Activated CD8-positive, alpha-beta memory T cell treated with anti-CD3 and anti-CD28 coated beads for 1 hour (primary cell): ENCODE measurements at places on chromosomes 2 and 18.

GRCh38 chr2:181430406-181431118, 26.6 kb upstream of the ITGA4 start:
- DNase-seq = no peak

DNA sequence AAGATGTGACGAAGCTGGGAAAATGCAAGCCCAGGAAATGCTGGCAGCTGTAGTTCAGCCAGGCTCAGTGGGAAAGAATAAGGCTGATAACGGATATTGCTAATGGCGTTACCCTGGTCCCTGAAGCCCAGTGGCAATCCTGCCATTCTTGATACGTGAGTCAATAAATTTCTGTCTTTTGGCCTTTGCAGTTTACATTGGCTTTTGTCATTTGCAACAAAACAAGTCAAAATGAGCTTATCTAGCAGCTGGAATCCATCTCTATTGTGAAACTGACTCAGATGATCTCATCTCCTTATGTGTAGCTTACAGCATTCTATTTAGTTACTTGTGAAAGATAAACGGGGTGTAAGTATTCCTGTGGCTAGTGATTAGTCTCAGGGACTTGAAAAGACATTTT, 43.8 kb downstream of the ARL6IP6 start:
- DNase-seq = no peak

DNA sequence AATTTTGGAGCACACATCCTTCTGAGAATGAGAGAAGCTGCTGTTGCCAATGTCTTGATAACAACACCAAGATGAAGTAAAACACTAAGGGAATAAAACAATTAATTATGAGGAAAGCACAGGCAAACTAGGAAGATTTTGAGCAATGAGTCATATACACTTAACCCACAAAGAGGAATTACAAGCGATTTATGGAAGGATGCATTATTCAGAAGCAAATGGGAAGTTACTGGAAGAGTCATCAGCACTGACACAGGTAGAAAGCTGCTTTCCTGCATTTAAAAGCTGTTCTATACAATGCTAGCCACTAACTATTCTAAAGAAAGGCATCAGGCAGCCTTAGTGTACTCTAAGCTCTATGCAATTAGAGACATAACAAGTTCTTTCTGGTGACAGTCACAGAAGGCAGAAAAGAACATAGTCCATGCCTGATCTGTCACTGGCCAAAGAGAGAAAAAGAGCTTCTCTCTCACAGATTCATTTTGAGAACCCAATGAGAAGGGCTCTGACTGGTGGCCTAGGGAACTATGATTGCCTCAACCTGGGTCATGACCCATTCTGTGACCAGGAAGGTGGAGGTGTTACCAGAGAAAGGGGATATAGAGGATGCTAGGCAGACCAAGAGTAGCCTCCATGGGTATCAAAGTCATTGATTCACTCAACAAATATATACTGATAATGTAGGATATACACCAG, 45.4 kb downstream of the M1AP start:
- DNase-seq = no peak

DNA sequence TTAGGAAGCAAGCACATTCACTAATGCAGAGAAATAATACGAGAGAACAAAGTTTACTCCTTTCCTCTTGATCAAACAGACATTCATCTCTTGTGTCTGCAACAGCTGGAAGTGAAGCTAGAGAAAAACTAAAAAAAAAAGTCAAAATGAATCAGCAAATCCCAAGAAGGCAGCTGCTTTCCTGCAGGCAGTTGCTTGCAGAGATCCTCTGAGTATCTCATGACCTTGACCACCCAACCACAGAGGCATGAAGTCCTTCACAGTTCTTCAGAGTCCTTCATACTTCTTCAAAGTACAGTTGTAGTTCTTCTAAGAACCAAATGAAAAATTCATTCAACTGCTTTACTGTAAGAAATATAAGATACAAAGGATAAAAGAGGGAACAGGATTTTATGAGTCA, 97.2 kb upstream of the ACVR1C start:
- DNase-seq = no peak

DNA sequence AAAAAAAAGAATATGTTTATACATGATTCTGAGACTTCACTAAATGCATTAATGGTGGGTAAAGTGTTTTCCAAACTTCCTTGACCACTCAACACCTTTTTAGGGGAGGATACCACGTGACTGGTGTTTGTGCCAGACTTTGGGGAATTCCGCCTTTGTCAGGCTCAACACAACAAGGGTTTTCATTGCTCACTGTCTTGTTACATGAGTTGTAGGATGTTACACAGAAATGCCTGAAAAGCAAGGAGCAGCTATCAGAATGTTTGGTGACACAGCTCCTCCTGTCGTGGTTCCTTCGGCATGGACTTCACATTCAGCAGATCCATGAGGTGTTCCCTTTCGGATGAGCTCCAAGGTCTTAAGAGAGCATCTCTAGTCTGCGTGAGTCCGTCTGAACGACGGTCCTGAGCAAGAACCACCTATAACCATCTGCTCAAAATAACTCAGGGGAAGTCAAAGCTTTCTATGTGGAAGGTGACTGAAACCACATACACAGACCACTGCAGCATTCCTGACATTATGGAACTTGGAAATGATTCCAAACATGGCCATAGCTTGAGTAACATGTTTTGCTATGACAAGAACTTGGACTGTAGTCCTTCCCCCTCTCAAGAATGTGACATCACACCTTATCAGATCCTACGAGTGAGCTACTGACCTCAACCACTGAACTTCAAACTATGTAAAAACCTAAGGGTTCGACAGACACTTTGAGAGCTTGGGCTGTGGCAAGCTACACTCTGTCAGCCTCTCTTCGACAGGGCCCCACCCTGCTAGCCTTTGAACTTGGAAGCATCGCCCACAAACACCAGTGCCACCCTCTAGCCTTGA, 57.5 kb downstream of the MCFD2 start:
- no peak for DNase-seq

DNA sequence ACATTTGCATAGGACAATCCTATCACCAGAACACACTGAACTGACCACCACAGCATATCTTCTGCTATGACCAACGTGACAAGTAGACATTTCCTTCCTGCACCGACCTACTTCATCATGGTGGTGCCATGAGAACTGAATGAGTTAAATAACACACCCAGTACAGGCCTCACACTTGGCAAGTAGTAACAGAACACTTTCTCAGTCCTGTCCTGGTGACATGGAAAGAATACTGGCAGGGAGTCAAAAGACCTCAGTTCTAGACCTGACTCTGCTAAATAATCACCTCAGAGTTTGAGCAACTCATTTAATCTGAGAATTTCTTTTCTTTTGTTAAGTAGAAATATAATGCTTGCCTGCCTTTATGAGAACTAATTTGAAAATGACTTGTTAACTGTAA, 186.3 kb upstream of the SMAD7 start:
- no peak for DNase-seq
